ENCODE measurements at places on chromosomes 6 and 20.

- DNase-seq = no peak
These were observed 19.7 kb upstream of the GSTA4 start for GRCh38 chr6:53014744-53015143.

DNA sequence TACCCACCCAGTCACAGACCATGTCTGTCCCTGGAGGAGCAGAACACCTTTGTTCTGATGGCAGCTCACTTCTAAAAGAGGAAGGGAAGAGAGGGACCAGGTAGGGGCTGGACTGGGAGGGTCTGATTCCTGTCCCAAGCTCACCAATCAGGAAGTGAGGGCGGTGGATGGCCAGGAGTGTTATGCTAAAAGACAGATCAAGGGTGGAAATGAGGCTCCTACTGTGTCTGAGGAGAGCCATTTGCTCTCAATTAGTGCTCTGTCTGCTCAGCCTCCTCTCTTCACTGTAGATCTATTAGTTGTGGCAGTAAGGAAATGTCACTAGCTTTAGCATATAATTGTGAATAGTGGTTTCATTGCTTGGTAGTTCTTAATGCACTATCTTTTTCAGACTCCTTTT is 72.5 kb downstream of the ARMC2 start:
- DNase-seq = no peak

DNA sequence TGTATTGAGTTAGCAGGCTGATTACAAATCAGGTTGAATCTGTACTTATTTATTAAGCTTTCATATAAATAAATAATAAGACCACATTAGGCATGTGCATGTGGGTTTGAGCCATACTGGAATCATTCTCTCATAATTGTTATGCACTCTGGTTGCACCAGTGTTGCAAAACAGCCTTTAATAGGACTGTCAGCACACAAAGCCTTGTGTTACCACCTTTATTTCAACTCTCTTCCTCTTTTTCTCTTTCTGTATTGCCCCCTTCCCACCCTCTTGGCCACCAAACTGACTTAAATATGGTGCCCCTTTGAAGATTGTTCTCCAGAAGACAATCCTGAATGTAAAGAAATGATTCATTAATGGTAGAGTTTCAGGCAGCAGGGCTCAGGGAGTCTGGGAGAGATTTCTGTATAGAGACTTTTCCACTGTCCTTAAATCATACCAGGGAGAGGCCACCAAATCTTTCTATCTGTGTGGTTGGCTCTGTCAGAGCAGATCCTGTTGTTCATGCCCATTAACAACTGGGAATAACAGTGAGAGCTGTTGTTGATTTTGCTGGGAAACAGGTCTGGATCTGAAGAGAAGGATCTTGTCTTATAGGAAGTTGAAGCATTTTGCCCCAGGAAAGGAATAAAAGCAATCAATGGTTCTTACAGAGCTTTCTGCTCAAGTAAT is 131.6 kb upstream of the SOX4 start:
- DNase-seq = no peak

- peak; percentile 45 for DNase-seq
These were observed 225.5 kb downstream of the BMP7 start for GRCh38 chr20:57040924-57041323.

DNA sequence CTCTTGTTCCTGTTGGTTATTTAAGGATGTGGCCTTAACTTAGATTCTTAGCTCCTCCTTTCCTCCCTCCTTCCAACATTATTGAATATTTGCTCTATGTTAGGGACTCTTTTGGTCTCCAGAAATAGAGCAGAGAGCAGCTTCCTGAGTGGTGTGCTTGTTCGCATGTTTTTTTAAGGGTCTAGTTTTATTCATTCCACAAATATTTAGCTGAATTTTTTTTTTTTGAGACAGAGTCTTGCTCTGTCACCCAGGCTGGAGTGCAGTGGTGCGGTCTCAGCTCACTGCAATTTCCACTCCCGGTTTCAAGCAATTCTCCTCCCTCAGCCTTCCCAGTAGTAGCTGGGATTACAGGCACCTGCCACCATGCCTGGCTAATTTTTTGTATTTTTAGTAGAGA is 169.2 kb downstream of the ZFAND3 start:
- peak; percentile 48 for DNase-seq

DNA sequence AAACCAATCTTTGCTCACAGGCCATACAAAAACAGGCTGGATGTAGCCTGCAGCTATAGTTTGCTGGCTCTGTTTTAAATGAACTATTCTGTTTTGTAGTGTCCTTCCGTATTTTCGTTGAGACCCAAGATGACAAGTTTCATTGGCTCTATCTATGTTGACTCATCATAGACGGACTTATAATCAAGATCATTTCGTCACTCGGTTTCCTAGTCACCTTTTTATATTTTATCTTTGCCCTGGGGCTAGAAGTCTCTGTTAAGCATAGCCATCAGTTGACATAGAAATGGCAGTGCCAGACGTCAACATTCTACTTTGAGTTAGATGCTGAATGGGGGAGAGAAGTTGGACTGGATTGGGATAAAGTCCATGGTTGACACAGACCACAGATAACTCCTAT is 4.8 kb downstream of the PLEKHG1 start:
- no peak for DNase-seq

GRCh38 chr20:16573001-16573965 is at the start of gene KIF16B:
KIF16B (minus strand) TSS chr20:16573448; CDS start chr20:16573275, 173 bp downstream.
- DNase-seq = peak; percentile 86

DNA sequence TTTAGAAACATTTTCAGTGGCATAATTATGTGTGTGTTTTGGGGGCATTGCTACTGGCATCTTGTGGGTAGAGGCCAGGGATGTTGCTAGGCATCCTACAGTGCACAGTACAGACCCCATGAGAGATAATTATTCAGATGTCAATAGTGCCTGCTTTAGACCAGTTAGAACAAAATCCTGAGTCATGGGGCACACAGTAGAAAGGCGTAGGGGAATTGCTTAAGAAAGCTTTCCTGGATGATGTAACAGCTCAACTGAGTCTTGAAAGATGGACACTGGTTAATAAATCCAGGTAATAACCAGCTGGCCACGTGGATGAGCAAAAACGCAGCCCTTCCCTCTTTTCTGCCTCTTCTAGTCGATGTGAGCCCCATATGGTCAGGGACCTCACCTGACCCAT is 51.1 kb downstream of the KCNB1 start:
- DNase-seq = no peak

DNA sequence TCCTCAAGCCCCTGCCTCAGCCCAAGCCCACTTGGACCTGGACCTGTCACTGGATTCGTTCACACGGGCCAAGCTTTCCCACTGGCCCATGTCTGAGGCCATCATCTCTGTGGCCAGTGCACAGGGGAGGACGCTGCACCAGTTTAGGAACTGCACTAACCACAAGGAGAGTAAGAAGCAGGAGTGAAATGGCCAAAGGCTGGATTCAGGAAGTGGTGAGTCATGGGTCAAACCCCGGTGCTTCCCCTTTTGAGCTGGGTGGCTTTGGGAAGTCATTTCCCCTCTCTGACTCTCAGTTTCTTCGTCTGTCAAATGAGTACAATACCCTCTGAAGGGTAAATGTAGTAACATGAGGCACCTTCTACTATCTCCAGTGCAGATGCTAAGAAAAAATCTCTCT is 87.9 kb downstream of the CD40 start:
- DNase-seq = no peak

DNA sequence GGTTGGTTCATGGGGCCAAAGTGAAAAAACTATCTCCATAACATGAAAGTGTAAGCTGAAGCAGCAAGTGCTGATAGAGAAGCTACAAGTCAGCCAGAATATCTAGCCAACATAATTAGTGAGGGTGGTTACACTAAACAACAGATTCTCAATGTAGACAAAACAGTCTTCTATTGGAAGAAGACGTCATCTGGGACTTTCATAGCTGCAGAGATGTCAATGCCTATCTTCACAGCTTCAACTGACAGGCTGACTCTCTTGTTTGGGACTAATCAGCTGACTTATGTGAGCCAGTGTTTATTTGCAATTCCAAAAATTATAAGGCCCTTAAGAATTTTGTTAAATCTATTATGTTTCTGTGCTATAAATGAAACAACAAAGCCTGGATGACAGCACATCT is 63.2 kb downstream of the GMDS start:
- no peak for DNase-seq

DNA sequence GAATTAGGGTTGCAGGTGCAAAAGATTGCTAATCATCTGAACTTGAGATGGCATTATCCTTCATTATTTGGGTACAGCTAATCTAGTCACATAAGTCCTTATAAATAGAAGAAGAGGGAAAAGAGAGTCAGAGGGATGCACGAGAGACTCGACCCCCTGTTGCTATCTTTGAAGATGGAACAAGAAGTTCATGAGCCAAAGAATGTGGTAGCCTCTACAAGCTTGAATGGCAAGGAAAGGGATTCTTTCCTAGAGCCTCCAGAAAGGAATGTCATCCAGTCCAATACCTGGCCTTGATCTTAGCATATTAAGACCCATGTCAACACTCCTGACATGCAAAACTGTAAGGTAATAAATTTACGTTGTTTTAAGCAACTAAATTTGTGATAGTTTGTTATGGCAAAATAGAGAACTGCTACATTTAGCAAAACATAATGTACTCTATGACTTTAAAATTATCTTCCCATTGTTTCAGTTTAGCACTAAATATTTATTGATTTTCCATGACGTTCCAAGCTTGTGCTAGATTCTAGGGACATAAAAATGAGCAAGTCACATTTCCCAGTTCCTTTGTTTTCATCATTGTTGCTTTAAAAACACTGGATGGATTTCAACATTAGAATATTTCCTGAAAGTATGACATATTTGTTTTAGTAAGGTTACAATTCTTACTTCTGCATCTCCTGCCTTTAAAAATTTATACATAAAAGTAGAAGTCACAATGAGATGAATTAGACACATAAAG is 12.7 kb downstream of the MANEA start:
- DNase-seq = no peak

- no peak for DNase-seq
These were observed 39.9 kb upstream of the SULF2 start for GRCh38 chr20:47825011-47825762.

- DNase-seq = no peak
These were observed 71.8 kb upstream of the PHIP start for GRCh38 chr6:79149884-79150283.

- DNase-seq = no peak
These were observed 14.4 kb downstream of the EXOC2 start for GRCh38 chr6:678520-678919.

- no peak for DNase-seq
These were observed 142.9 kb upstream of the SALL4 start for GRCh38 chr20:51945177-51945576.

- DNase-seq = no peak
These were observed 21.3 kb downstream of the RNF217 start for GRCh38 chr6:124983383-124984083.

DNA sequence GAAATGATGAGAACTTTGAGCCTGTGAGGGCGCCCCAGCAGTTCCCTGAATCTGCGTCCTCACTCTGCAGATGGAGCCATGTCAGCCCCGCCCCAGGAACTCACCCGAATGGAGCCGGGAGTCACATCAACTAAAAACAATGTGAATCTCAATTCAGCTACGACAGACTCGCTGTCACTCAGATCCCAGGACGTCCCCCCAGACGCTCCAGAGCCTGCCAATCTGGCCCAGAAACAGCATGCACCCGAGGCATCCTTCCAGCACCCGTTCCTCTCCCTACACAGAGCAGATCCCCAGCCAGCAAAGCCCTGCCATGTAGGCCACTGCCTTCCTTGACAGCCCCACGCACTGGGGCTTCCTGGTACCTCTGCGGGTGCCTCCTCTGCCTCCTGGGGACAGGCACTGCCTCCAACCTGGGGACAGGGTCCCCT is 248.0 kb downstream of the TTLL2 start:
- DNase-seq = no peak

DNA sequence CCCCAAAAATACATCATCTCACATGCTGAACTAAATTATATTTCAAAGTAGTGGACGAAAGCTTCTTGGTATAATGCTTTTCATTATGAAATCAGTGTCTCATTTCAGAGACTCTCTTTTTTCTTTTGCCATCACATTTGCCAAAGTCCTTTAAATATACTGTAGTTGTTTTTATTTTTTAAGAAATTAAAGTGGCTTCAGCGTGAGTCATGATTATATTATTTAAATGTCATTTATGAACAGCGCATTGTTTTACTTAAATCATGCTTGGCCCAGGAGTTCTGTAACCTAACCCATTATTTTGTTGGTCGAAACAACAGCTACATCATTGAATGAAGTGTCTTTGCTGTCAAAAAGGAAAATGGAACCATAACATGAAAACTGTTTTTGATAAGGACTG is 100.9 kb downstream of the CD109 start:
- no peak for DNase-seq

- peak; percentile 87 for DNase-seq
These were observed 130.1 kb upstream of the DST start for GRCh38 chr6:56772737-56773184.

DNA sequence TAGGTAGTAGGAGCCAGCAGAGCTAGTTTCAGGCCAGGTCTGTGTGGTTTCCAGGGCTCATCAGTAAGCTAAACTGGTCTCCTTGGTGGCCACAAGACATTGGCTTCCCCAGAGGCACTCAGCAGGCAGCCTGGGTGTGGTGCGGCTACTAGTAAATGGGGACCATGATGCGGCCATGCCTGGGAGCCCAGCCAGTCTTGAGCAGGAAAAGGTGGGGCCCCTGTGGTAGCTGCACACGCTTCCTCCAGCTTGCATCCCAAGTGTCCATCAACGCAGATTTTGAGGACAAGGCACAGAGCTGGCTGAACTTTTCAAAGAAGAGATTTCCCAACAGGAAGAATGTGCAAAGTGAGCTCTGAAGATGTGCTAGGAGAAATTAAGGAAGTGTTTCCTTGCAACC is 107.4 kb upstream of the NAA20 start:
- DNase-seq = no peak

GRCh38 chr6:63793465-63794137 is 158.0 kb downstream of the PHF3 start:
- DNase-seq = no peak

GRCh38 chr20:16064989-16065707 is 508.1 kb downstream of the KIF16B start:
- peak; percentile 59 for DNase-seq

- DNase-seq = no peak
These were observed 46.9 kb downstream of the PDYN start for GRCh38 chr20:1946762-1947534.

DNA sequence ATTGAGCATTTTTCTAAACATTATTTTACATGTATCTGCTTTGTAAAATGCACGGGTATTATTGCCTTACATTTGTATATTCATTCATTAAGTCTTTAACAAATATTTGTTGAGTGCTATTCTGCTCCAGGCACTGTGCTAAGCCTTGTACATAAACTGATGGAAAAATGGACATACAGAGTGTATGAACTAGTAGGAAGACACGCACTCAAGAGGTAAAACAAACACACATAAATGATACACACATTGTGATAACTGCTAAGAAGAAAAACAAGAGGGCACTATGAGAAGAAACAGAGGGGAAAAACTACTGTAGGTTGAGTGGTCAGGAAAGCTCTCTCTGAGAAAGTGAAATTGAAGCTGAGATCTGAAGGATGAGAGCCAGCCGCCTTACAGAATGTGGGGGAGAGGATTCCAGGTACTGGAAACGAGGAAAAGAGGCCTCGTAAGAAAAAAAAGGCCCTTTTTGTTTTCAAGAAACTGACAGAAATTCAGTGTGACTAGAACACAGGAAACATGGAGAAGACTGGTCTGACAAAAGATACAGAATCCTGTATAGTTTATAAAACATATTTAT is 117.5 kb downstream of the EYA4 start:
- no peak for DNase-seq

Data from fibroblast of skin of abdomen (primary cell).